Right hindlimb (tissue), 1 donor: ENCODE measurements at places on chromosomes 12 and 14.

- no peak for DNase-seq
These were observed 124.2 kb upstream of the MIS18BP1 start for GRCh38 chr14:45377166-45377565.

- DNase-seq = no peak
These were observed 6.6 kb downstream of the PDE6H start for GRCh38 chr12:14979468-14979867.

GRCh38 chr12:28286352-28286751, 96.1 kb downstream of the CCDC91 start:
- DNase-seq = no peak

DNA sequence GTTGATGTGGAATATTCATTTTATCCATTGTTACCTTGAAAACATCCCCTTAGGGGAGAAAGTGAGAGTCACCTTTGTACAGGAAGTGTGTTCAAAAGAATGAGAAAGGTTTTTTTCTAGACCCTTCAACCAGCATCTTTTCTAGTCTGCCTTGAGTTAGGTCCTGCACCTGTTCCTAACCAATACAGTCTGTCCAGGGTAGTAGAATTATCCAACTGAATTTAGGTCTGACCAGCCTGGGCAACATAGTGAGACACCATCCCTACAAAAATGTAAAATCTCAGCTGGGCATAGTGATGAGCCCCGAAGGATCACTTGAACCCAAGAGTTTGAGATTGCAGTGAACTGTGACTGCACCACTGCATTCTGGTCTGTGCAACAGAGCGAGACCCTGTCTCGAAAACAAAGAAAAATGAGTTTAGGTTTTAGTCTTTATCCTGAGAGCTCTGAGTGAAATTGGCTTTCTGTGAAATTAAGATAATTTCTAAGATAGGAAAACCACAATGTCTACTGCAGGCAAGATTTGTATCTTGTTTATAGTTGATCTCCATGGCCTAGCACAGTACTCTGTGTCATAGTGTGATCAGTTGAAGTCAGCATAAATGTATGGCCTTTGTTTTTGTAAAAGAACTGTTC, 25.2 kb downstream of the ARHGAP5 start:
- no peak for DNase-seq

GRCh38 chr14:28608443-28608842, 158.1 kb upstream of the FOXG1 start:
- DNase-seq = no peak

- no peak for DNase-seq
These were observed 31.7 kb downstream of the GALC start for GRCh38 chr14:87961246-87961645.

DNA sequence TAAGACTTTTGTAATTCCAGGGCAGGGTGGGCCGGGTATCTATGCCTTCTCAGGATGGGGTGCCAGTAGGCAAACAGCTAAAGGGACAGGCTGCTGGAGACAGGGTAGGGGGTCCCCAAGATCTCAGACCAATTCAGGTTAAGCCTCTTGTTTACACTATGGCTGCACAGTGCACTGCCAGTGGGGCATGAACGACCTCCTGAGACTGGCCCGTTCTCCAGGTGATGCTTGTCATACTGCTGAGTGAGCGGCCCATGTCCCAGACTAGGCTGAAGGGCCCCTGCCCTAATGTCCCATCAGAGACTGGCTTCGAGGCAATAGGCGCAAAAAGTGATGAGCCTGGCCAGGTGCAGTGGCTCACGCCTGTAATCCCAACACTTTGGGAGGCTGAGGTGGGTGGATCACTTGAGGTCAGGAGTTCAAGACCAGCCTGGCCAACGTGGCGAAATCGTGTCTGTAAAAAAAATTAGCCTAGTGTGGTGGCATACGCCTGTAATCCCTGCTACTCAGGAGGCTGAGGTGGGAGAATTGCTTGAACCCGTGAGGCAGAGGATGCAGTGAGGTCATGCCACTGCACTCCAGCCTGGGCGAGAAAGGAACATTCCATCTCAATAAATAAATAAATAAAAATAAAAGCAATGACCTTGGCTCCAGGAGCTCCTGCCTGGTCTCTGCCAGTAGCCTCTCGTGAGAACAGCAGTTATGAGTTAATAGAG, 12.6 kb downstream of the SLC25A29 start:
- DNase-seq = peak; percentile 5

DNA sequence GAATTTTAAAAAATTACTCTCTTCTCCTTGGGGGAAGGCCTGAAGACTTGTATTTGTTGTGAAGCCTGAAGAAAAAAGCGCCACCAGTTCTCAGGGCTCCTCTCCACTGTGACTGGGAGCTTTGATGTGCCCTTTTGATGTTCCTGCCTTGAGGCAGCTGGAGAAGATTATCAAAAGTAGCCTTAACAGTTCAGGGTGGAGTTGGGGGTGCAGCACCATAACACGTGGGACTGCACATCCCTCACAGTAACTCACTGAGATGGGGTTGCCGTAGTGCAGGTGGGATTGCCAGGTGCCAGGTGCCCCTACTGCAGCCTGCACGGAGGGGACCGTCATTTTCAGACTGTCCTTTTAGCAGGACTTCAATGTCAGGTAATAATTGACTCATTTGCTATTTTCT, 474.1 kb downstream of the ETNK1 start:
- DNase-seq = no peak

DNA sequence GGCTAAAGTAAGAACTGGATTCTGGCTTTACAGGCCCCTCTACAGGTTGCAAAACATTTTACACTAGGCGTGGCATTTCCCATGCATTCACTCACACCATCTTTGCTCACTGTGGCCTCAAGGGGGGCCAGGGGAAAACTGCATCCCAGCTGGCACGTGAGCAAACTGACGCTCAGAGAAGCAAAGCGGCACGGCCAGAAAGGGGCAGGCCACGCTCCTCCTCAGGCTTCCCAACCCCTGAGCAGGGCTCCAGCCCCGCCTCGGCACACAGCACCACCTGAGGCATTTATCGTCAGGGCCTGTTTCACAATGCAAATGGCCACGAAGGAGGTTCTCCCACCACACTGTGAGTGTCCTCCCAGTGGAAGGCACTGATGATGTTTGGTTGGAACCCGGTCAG, 90.8 kb downstream of the BCL11B start:
- no peak for DNase-seq

DNA sequence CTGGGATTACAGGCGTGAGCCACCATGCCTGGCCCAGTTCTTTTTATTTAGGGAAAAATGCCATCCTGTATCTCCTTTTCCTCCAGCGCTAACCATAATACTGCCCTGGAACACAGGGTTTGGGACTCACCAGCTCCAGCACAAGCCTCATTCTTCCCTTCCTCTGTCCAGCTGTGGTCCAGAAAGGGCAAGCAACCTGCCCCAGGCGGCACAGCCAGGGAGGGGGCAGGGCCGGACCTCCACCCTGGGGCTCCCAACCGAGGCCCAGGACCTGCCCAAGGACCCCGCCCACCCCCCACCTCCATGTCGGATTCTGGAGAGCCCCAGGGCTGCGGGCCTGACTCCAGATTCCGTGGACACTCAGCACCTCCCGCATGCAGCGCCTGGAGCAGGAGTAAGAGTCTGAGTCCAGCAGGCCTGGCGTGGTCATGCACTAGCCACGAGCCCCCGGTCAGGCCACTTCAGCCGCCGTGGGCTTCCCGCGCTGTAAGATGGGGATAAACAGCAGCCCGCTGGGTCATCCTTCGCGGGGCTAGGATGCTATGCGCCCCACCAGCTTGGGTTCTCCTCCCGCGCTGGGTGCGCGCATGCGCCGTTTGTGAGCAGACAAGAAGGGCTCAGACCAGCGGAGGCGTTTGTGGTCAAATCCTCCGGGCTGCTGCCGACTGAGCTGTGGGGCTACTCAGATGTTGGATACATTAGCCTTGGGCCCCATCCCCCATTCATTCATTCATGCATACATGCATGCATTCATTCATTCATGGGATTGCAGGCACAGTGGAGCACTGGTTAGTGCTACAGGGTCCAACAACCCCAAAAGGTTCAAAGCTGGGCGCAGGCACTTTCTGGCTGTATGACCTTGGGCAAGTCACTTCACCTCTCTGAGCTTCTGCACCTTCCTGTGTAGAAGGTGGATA, 16.3 kb downstream of the TMEM119 start:
- no peak for DNase-seq

GRCh38 chr12:20319366-20319765, 49.0 kb upstream of the PDE3A start:
- no peak for DNase-seq

DNA sequence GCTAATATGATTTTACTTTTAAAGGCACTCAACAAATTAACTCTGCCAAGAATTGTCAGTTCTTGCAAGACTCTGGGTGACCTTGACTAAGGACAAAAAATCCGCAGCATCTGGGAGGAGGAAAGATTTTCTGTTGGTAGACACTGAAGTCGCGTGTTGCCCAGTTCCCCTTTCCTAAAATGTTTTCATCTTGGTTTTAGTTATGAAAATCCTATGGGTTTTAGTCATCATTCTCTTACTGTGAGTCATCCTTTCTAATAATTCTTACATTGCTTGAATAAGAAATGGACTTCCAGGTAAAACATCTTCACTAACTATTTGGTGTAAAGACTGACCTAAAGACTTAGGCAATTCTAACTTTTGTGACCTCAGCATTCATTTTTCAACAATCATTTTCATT, 9.1 kb downstream of the GSG1 start:
- DNase-seq = no peak

DNA sequence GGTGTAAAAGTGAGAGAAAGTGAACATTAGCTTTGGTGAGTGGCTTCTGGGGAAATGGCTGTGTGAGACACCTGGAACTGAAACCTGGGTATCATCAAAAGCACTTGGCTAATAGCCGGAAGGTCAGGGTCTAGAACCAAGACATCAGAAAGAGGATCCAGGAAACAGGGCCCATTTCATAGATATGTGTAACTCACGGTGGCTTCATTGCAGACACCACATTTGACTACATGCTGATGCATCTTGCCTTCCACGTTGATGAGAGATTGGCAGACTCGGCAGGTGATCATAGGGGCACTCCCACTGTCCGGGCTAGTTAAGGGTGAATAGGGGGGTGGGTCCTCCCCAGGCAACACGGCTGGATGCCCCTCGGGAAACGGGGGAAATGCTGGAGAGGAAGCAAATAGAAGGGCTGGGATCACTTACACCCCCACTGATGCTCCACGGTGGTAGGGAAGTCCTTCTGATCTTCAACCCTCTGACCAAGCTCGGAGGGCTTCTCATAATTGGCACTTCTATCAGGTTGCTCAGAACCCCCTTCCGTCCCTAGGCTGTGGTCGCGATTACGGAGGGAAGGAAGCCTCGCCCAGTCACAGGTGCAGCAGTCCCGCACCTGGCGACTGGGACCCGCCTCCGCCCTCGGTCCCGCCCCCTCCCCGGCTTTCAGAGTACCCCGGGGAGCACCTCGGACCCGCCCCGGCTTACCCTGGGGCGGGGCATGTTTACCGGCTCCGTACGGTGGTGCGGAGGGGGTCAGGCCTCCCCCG, 593 bp downstream of the PIP4P1 start:
- DNase-seq = peak; percentile 53

- no peak for DNase-seq
These were observed 209.0 kb downstream of the TMTC3 start for GRCh38 chr12:88351146-88351545.

- DNase-seq = no peak
These were observed 2.6 kb upstream of the KRT18 start for GRCh38 chr12:52946334-52946733.

- no peak for DNase-seq
These were observed 99.6 kb downstream of the APAF1 start for GRCh38 chr12:98744680-98745079.

- DNase-seq = no peak
These were observed 2.3 kb downstream of the KRT5 start for GRCh38 chr12:52517888-52518287.

DNA sequence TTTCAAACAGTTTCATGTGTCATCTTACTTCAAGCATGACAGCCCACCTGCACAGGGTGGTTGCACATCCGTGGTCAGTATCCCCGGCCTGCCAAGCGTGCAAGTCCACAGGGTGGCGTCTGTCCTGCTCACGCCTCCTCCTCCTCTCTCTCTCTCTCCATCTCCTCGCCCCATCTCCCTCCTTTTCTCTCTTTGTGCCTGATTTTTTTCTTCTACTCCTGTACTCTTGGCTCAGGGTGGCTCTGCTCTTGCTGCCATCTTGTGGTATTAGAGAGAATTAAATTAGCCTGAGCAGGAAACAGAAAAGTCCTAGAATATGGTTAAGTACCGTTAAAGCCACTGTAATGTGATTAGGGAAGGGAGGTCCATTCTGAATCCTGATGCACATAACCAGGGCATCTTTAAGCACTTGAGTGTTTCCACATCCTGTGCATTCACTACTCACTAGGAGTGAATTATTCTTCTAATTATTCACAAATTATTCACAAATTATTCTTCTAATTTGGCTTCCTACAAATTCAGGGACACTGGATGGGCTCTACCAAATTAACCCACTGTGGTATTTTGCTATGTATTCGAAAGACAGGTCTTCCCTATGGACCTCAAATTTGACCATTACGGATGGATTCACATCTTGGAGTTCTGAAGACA, 25.5 kb upstream of the DTX1 start:
- peak; percentile 51 for DNase-seq

- no peak for DNase-seq
These were observed 233.7 kb upstream of the PDE3A start for GRCh38 chr12:20134652-20135051.

DNA sequence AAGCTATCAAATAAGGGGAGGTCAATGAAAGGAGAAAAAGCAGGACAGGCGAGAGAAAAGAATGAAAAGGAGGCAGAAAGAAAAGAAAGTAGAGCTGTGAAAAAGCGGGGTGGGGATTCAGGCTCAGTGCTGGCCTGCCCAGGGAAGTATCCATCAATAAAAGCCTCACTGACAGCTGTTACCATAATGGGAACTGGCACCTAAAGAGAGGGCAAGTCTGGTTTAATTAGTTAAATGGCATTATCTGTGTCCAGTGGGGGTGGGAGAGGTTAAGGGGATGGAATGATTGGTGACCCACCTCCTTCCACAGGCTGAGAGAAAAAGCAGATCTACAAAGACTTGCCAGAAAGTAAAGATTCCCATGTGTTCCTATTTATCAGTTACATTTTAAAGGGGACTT, 7.4 kb downstream of the SALL2 start:
- no peak for DNase-seq

GRCh38 chr14:96224480-96225096, 19.9 kb downstream of the BDKRB2 start:
- no peak for DNase-seq

DNA sequence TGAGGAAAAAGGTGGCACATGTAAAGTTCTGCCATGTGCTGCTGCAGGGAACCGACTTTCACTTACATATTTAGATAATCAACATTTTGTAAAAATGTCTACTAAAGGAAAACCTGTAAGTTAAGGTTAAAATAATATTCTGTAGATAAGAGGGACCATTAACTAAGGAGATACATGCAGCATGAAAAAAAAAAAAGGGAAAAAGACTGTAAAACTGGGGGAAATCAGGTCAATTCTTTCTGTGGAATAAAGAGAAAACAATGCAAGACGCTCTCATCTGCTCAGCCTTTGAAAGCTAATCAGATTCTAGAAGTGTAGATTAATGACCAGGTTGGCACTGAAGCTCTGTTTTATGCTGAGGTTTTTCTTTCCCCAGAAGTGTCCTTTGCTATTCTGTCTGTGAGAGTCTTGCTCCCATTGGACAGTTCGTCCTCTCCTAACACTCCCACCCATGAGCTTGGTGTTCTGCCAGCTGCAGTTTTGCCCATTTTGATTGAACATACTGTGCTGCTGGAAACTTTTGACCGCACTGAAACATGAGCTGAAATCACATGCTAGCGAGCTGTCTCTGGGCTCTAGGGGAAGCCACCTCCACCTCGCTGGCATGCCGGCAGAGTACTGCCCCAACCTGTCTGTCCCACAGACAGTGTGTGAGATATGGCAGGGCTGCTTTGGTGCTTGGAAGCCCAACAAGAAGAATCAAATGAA, 39.7 kb downstream of the PPTC7 start:
- DNase-seq = peak; percentile 84

GRCh38 chr12:98895086-98895651, 250.1 kb downstream of the APAF1 start:
- no peak for DNase-seq

GRCh38 chr14:94548131-94548998, 12.9 kb upstream of the SERPINA4 start:
- no peak for DNase-seq
